Gastroesophageal sphincter (tissue), 4 donors: ENCODE measurements at places on chromosomes 2 and 18.

DNA sequence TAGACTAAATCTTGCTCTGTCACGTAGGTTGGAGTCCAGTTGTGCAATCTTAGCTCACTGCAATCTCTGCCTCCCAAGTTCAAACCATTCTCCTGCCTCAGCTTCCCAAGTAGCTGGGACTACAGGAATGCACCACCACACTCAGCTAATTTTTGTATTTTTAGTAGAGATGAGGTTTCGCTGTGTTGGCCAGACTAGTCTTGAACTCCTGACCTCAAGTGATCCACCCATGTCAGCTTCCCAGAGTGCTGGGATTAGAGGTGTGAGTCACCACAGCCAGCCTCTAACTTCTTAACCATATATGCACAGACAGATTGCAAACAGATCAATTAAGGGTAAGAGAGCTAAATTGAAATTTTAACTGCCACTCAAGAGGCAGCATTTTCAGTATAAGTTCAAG is 22.1 kb upstream of the CNGA3 start:
- no peak for ATAC-seq

DNA sequence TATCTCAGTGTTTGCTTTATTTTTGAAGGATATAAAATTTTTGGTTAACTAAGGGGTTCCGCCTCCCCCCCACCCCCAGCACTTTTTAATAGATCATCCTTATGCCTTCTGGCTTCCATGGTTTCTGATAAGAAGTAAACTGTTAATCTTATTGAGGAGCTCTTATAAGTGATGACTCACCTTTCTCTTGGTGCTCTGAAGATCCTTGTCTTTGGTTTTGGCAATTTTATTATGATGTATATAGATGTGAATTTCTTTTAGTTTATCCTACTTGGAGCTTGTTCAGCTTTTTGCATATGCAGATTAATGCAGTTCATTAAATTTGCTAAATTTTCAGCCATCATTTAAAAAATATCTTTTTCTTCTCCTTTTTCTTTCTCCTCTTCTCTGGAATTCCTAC is 91.7 kb upstream of the CTAGE1 start:
- ATAC-seq = no peak

DNA sequence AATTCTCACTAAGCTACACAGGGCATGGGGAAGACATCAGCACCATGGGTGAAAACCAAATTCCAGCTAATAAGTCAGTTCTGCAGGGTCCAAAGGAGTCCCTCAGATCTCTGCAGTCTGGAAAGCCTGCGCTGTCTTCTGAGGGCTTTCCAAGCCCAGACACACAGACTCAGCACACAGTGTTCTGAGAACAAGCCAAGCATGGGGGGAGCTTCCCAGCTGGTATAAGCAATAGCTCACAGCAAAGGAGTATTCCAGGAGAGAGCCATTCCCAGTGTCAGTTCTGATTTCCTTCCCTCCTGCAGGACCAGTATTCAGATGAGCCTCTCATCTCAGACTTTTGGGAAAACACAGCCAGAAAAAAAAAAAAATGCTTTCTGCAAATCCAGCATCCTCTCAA is 370.8 kb downstream of the TNS1 start:
- ATAC-seq = peak; percentile 72

DNA sequence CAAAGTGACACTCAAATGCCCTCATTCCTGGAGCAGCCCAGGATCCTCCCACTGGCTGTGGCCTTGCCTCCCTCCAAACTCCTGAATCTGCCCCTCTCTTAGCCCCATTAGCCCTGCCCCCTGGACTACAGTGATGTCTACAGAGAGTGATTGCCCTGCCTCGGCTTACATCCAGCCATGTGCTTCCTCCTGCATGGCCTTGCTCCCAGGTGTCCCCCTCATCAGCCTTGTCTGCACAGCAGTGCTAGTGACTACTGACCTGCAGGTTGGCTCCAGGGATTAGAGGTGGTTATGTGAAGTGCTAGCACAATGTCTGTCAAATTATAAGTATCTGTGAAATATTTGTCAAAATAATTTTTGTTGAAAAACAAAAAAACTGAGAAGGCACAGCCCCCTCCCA is 259.1 kb upstream of the MYT1L start:
- no peak for ATAC-seq

DNA sequence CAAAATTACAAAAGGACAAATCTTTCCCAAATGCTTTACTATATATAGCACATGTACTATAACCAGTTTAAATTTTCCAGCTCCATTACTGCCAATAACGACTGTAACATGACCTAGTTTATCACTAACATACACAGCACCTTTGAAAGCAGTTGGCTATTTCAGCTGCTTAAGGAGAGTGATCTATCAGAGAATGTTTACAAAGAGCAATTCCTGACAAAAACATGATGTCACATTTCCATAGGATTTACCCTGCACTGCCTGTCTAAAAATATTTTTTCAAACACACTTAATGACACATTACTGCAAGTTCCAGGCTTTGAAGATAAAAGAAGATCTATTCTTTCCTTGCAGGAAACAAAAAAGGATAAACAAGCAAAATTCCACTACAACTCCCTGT is 40.6 kb downstream of the ZNF516 start:
- no peak for ATAC-seq

GRCh38 chr2:60966507-60967405 is 50.8 kb upstream of the PEX13 start:
- no peak for ATAC-seq

DNA sequence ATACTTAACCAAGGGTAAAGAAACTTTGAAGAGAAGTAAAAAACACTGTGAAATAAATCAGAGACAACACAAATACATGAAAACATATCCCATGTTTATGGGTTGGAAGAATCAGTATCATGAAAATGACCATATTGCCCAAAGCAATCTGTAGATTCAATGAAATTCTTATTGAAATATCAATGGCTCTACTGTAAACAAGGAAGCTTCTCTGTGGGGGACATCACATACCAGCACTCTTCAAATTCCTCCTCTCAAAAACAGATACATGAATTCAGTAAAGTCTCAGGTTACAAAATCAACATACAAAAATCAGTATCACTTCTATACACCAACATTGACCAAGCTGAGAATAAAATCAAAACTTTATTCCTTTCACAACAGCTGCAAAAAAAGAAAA is 63.5 kb upstream of the CNTNAP5 start:
- no peak for ATAC-seq

DNA sequence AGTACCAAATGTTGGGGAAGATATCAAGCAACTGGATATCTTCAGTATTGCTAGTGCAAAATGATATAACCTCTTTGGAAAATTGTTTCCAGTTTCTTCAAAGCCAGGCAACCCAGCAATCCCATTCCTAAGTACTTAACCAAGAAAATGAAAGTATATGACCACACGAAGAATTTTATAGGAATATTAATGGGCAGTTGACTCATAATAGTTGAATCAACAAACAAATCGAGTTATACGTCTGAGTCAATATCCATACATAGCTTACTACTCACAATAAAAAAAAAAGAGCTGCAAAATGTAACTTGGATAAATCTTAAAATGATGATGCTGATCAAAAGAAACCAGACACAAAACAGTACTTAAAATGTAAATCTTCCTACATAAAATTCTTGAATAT is 810.4 kb downstream of the METTL4 start:
- no peak for ATAC-seq

GRCh38 chr18:54232485-54233227 is 8.2 kb upstream of the MBD2 start:
- ATAC-seq = no peak

DNA sequence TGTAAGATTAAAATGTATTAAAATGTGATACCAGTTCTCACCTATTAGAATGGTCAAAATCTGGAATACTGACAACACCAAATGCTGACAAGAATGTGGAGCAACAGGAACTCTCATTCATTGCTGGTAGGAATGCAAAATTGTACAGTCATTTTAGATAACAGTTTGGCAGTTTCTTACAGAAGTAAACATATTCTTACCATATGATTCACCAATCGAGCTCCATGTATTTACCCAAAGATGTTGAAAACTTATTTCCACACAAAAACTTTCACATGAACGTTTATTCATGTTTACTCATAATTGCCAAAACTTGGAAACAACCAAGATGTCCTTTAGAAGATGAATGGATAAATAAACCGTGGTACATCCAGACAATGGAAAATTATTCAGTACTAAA is 1193.5 kb upstream of the ACVR2A start:
- no peak for ATAC-seq

GRCh38 chr2:15560140-15560987 is 770 bp downstream of the NBAS start:
- ATAC-seq = peak; percentile 31

DNA sequence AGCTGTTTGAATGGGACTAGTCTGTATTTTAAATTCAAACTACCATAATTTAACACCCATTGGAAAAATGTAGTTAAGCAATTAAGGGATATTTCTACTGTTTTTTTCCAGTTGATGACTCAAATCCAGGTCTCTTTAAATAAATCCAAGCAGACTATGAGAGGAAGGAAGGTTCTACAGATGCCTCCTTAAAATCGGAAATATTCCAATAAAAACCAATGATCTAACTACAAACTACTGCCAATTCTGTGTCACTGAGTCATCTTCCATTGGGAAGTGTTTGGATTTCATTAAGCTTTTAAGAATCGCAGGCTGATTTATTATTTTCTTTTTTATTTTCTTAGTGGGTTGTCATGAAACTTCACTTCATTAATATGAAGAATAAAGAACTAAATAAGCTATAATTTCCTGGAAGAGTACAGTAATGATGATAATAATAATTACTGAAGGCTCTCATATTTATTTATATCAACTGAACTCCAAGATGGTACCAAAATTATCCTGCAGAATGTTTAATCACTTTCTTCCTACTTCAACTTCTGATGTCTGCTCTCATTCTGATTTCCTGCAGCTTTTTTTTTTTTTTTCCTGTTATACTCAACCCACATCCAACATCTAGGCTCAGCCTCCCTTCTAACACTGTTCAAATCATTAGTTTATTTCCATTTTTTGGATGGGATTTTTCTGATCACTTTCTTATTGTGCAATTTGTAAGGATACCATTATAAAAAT is 166.3 kb upstream of the FN1 start:
- peak; percentile 43 for ATAC-seq

DNA sequence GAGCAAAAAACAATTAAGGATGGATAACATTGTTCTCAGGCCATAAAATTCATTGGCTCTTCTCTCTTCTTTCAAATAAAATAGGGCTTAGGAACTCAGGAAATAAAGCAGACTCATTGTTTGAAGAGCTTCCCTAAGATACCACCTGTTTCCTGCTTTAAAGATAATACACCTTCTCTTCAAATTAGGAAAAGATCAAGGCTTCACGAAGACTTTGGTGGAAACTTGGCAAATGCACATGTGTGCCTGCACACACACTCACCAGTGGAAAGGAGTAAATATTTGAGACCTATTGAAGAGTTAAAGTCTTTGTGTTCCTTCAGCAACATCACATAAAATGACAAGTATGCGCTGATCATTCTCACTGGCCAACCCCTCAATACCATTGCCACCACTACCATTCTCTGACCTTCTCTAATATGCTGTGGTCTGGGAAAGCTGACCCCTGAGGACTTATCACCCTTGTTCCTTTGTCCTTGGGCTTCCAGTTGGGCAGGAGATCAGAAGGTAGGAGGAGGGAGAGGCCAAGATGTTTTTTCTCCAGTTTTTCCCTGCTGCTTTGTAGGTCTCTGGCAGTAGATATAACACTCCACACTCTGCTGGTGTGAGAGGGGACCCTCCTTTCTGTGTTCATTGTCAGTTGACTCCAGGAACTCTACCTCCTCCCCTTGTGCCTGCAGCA is 53.5 kb upstream of the SPOPL start:
- ATAC-seq = no peak

- no peak for ATAC-seq
These were observed 86.0 kb upstream of the ITGA4 start for GRCh38 chr2:181371195-181371594.

GRCh38 chr18:69128978-69129377 is 271.7 kb upstream of the DOK6 start:
- ATAC-seq = no peak

- ATAC-seq = no peak
These were observed 557.9 kb downstream of the CCDC85A start for GRCh38 chr2:56741601-56742102.

DNA sequence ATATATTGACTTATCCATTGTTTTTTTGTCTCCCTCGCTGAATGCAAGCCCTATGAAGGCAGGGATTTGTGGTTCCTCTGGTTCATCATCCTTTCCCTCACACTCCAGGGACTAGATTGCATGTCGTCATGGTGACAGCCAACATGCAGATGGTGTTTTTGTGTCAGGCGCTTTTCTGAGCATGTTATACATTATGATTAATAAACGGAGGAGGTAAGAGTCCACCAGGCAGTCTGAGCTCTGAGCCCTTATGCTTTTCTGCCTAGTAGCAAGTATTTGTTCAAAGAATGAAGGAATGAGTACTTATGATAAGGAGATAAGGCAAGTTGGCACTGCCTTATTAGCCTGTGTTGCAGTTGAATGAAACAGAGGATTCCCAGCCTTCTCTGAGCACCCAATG is 181.6 kb downstream of the MGAT5 start:
- ATAC-seq = no peak

- ATAC-seq = no peak
These were observed 540.6 kb downstream of the STK39 start for GRCh38 chr2:167706800-167707199.

DNA sequence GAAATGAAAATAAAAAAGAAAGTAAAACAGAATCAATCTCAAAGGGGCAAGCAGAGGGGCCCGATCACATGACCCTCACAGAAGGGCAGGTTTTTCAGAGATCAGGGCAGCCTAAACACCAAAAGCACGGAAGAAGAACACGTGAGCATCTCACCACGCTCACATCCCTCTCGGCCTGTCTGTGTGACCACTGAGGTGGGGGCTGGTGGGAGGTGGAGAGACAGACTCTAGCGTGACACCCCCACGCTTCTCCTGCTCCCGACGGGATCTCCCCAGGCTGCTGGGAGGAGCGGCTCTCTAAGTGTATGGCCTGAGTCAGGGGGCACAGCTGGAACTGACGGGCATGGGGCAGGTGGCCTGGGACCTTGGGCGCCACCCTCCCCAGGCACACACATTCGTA is 23.5 kb upstream of the MTERF4 start:
- ATAC-seq = no peak

DNA sequence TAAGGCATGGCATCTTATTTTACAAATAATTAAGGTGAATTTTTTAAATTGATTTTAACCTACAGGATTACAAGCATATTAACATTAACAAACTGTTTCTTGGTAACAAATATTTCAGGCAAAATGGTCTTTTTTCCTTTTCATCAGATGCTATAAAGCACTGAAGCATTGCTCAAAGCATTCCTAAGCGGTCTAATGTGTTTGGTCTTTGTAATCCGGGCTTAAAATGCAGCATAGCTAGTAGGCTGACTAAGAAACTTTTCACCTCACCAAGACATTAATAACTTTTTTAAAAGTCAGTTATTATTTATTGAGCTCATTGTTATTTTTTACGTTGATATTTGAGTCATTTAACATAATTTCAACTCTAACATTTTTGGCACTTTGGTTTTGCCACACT is 538.8 kb upstream of the SLC39A10 start:
- no peak for ATAC-seq

- no peak for ATAC-seq
These were observed 58.7 kb upstream of the GAREM2 start for GRCh38 chr2:26114151-26114550.
